ENCODE measurements at places on chromosomes 4 and X.

GRCh38 chr4:113209153-113209552 is 159.7 kb downstream of the ANK2 start:
- DNase-seq = no peak

- DNase-seq = no peak
Measured at GRCh38 chr4:80229128-80229527, 31.8 kb downstream of the PRDM8 start.

DNA sequence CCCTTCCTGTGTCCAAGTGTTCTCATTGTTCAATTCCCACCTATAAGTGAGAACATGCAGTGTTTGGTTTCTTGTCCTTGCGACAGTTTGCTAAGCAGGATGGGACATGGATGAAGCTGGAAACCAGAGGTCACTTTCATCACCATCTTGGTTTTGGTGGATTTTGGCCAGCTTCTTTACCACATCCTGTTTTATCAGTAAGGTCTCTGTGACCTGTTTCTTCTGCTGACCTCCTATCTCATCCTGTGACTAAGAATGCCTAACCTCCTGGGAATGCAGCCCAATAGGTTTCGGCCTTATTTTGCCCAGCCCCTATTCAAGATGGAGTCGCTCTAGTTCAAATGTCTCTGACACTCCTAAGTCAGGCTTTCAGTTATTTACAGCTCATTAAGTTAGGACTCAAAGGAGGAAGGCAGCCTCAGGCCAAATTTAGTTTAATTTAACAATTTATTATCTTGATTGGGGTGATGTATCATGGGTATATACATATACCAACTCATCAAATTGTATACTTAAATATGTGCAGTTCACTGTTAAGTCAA is 169.9 kb upstream of the NDP start:
- no peak for DNase-seq

GRCh38 chr4:110619463-110620247 is 3.2 kb downstream of the PITX2 start:
- DNase-seq = no peak

- no peak for DNase-seq
Measured at GRCh38 chr4:101724093-101724492, 66.4 kb upstream of the BANK1 start.

DNA sequence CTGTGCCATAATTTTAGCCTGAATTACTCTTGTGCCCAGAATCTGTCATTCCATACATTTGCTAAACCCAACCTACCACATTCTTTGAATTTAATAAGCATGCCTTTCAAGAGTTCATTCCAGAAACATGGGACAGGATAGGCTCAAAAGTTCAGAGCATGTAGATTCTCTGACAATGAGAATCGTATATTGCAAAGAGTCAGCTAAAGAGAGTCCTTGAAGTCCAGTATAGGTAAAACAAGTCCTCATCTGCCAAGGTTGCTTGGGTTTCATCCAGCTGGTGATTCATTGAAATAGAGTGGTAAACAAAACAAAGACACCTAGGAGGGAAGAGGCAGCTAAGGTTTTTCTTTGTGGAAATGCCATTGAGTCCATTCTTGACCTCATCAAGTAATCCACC is 249.3 kb upstream of the DIPK2B start:
- DNase-seq = peak; percentile 50

DNA sequence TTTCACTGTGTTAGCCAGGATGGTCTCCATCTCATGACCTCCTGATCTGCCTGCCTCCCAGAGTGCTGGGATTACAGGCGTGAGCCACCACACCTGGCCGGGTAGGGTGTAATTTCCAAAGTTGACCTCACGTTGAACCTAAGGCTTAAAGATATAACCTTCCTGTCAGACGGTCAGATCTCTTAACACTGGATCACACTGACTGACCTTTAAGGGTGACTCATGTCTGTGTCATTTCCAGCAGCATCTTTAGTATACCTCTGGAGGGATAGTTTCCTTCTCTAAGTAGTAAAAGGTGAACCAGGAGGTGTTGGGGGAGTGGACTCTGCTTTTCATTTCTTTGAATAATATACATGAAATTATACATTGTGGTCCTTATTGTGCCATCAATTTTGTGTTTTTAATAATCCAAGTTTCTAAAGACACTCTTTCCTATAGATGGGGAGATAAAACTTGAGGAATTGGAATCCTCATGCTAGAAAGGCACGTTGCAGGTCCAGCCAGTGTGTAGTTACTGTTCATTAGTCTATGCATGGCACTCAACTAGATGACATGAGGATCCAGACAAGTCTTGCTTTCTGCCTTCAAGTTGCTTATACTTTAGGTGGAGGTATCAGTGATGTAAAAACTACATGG is 45.7 kb downstream of the ARHGAP10 start:
- DNase-seq = no peak

- DNase-seq = peak; percentile 48
Measured at GRCh38 chr4:157075811-157076577, at the start of gene GLRB. GLRB (plus strand) TSS chr4:157076150; CDS start chr4:157078025, 1,875 bp downstream.

All from fibroblast of skin of back (primary cell).